ENCODE measurements at places on chromosomes 2 and 18.

DNA sequence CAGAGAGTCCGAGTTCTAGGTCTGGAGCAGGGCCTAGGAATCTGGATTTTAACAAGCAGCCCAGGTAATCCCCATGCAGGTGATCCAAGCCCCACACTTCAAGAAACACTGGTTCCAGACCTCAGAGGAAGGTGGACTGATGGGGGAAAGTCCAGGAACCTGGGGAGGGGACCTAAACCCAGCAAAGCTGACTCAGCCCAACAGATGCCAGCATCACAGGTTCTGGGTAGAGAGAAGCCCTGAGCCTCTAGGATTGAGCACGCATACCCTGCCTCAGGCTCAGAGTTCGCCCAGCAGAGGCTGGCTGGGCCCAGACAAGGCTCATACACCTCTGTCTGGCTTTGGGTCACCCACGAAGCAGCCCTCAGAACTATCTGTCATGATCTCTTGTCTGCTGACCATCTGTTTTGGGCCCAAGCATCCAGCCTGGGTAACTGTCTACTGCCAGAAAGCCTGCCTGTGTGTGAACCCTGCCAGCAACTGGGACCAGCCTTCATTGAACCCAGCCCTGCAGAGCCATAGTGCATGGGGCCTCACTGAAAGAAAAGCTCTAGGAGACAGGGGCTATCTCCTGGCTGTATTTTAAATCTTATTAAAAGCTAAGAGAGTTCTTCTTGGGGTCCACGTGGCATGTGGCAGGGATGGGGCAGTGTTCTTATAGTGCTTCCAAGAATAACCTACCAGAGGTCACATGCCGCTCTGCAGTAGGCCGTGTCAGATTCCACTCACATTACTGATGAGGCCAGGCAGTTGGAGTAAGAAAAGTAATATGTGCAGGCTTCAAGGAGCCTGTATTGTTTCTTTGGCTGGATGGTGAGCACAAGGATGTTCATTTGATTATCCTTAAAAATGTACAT is 7.4 kb downstream of the TMEM127 start:
- DNase-seq, result no peak

GRCh38 chr2:157076526-157077161 is 180.9 kb upstream of the GALNT5 start:
- no peak for DNase-seq

- no peak for DNase-seq
Measured at GRCh38 chr2:85864654-85865053, 24.1 kb downstream of the ST3GAL5 start.

GRCh38 chr18:56900195-56901094 is 246.4 kb upstream of the BOD1L2 start:
- DNase-seq, result no peak

DNA sequence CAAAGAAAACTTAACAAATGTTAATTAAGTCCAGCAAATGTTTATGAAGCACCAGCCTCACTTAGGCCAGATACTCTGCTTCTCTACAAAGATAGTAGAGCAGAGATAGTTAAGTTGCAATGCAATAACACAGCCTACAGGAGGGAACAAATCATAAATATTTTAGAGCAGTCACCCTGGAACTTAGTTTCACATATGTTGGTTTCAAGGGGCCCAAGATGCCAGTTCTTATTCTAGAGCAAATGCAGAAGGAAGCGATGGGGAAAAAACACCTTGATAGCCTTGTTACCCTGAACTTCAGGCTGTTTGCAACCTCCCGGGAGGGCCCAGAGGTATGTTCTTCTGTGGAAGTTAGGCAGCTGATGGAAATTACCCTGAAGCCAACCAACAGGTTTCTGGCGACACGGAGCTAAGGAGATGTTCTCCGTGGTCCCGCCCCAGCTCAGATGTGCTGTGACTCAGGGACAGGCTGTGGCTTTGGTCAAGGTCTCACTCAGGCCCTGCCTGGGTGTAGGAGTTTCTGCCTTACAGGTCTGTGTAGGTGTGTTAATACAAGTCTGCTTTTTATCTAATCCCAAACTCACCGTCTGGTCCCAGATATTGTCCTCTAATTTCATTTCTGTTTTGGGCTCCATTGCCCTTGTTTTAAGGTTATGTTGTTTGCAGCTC is 3.8 kb downstream of the CTIF start:
- DNase-seq, result peak; percentile 77

DNA sequence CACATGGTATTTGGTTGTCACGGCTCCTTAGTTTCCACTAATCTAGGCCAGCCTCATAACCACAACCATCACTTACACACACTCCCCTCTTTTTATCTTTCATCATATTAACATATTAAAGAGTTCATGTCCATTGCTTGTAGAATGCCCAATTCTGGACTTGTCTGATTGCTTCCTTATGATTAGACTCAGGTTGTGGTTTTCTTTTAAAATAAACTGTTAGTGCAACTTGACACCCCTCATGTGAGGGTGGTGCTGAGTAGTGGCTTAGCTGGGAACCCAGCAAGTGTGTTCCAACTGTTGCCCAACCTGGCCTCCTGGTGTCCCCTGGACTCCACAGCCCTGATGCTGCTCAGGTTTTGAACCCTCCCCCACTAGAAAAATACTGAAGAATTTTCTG is 20.1 kb upstream of the CD207 start:
- no peak for DNase-seq

GRCh38 chr2:74482801-74483674 is at the start of the genes CCDC142 and TTC31:
CCDC142 (minus strand) TSS chr2:74482998; CDS start chr2:74482837, 161 bp downstream.
TTC31 (plus strand) TSS chr2:74483081; CDS start chr2:74483096, 15 bp downstream.
- DNase-seq, result peak; percentile 96

DNA sequence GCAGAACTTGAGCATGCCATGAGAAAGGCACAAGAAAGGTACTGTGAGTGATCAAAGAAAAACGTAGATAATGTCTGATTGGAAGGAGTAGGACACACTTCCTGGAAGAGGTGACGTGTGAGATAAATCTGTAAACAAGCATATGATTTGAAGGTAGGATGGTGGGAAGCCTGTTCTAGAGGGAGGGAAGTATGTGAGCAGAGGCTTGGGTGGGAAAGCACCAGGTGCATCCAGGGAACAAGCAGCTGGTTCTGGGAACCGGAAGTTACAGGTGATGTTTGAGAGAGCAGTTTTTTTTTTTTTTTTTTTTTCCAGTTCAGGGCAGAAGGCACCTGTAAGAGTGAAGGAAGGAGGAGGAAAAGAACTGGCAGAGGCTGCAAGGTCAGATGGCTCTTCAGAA is 116.6 kb upstream of the EFEMP1 start:
- DNase-seq, result no peak

GRCh38 chr2:150572961-150573395 is 85.5 kb upstream of the RND3 start:
- DNase-seq, result peak; percentile 93

GRCh38 chr2:42795841-42796301 is 3.5 kb upstream of the HAAO start:
- DNase-seq, result peak; percentile 93

GRCh38 chr18:41372046-41372665 is 582.9 kb upstream of the PIK3C3 start:
- DNase-seq, result no peak

DNA sequence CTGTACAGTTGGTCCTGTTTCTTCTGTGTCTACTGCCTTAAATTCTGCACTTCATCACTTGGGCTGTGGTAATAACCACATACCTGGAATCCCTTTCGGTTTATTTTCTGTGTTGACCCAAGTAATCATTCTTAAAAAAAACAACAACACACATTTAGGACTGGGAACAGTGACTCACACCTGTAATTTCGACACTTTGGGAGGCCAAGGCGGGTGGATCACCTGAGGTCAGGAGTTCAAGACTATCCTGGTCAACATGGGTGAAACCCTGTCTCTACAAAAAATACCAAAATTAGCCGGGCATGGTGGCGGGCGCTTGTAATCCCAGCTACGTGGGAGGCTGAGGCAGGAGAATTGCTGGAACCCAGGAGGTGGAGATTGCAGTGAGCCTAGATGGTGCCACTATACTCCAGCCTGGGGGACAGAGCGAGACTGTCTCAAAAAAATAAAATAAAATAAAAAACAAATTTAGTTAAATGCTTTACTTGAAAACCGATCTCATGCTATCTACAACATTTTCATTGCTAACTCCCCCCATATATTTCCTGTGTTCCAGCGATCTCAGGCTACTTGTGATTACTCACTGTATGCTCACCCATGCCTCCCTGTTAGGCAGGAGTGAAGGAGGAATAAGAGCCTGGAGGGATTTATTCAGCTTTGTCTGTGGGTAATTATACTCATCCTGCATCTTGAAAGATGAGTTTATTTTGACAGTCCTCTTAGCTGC is 18.2 kb downstream of the ACSL3 start:
- DNase-seq, result peak; percentile 91

DNA sequence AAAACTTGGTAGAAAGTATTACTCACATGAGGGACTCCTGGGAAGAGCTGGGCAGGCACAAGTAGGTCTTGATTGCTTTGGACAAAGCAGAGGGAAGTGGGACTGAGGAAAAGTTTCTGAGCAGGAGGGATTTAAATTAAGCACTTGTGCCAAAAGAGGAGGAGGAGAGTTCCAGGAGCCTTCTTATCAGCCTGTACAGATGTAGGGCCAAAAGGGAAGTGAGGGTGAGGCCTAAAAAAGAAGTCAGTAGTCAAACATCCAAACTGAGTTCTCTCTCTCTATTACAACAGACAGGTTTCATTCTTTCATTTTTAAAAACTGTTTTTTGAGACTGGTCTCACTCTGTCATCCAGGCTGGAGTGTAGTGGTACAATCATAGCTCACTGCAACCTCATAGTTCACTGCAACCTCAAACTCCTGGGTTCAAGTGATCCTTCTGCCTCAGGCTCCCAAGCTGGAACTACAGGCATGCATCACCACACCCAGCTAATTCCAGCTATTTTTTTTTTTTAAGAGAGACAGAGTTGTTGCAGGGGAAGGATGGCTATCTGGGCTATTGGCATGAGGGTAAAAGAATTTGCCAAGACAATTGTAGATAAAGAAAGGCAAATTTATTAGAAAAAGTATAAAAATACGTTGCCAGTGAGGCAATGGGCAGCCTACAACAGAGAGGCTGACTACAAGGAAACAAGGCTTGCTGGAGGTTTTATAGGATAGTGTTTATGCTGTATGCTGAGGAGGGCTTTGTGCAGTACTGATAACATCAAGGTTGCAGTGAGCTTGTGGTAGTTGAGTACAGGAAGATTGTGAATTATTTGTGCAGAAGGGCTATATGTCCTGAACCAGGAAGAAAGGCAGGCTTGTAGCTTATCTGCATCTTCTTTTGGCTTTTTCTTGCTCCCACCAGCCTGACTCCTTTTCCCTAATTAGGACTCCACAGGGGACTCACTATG is 29.0 kb downstream of the CFAP210 start:
- no peak for DNase-seq

GRCh38 chr18:6650127-6650507 is 79.4 kb upstream of the ARHGAP28 start:
- no peak for DNase-seq

- DNase-seq, result peak; percentile 59
Measured at GRCh38 chr2:150309311-150310080, 178.0 kb downstream of the RND3 start.

- no peak for DNase-seq
Measured at GRCh38 chr18:37309861-37310260, 255.7 kb downstream of the CELF4 start.

Data from epithelial cell of esophagus (primary cell).